M059J (cell line): ENCODE measurements at places on chromosomes 6 and 20.

DNA sequence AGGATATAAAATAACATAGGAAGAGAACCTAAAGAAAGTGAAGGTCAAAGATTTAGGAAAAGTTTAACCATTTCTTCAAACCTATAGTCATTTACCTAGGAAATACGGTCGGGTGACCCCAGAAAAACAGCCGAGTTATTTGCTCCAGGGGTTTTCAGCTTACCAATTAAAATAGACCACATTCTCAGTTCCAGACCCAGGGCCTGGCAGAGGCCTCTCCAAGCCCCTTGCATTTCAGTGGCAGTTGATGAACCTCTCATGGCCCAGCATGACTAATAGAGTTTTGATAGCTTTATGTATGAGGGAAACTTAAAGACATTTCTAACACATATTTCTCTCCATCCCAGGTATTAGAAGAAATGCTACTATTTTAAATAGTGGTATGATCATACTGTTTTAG lies 113.5 kb downstream of the OGFRL1 start:
- DNase-seq = peak; percentile 61

DNA sequence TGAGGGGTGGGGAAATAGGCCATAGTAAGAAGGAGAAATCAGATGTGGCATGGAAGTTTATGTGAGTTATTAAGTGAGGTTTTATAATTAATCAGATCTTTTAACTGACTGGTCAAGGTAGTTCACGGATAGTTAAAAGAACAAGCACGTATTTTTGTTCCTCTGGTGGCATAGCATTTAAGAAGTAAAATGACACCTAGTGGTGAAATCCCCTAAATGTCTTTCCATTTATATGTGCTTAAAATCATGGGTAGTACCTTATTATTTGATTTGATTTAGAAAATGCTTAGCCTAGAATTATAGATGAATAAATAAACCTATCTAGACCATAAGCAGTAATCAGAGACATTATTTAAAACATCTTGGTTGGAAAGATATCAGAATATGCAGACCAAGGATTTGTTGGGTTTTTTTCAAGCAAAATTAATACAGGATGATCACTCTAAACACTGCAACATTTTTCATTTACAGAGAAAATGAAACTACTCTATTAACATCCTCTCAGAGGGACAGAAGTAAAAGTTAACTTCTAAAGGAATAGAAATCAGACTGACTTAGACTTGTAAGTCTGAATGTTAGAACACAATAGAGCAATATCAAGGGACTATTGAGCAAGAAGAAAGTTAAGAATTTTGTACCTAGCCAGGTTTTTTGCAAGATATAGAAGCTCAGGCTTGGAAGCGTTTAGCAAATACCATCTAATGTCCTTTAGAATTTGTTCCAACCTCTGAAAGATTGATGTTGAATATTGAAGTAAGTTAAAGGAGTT lies 81.1 kb downstream of the STXBP5 start:
- DNase-seq = peak; percentile 49

DNA sequence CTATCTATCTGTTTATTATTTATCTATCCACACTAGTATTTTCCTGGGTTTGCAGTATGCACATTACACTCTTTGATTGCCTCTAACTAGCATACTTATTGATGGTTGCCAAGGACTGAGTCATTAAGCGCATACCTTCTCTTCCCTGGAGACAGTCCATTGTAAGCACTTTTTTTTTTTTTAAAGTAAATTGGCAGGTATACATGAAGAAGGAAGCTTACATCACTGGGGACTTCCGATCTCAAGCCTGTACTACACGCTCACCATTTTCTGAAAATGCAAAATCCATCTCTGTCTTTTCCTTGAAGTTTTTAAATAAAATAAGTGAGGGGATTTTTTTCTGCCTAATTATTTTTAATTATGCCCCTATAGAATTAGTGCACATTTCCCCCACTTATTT lies 63.5 kb downstream of the HMGN3 start:
- peak; percentile 37 for DNase-seq

DNA sequence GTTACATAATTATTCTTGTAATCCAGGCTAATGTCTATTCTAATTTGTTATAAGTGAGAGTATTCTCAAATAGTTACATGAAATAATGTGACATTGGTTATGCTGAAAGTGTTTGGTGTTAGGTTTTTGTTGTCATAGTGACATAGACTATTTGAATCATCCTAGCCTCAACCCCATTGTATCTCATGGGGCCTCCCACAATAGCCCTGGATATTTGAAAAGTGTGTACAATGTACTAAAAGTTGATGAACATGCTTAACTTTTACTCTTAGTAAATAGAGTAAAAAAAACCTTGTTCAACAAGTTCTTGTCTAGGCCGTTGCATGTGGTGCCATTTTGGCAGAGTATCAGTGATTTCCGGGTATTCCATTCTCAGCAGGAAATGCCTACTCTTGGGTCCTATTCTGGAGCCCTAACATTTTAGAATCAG lies 83.0 kb downstream of the RTN4IP1 start:
- DNase-seq = peak; percentile 82

GRCh38 chr6:25899123-25899522 lies 25.1 kb upstream of the SLC17A3 start:
- no peak for DNase-seq

GRCh38 chr6:137496909-137497720 lies 2.9 kb upstream of the OLIG3 start:
- no peak for DNase-seq

DNA sequence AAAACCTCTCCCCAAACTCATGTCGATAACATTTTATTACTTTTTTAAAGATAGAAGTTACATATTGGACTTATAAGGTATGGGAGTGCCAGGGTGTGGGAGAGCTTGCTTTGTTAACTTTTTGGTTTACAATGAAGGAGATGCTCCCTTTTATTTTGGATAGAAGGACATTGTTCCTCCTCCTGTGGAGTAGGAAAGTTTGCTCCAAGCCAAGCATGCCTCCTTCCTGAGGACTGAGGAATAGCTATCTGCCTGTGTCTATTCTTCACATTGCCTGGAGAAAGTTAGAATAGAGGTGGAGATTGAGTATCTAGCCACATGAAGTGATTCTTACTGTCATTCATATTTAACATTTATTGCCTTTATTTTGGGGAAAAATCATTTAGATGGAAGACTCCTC lies 71.9 kb downstream of the EYA4 start:
- no peak for DNase-seq

- peak; percentile 26 for DNase-seq
Observed at GRCh38 chr6:29925727-29926412, 16.5 kb upstream of the HLA-A start.

GRCh38 chr6:56507517-56507916 lies 135.2 kb downstream of the DST start:
- no peak for DNase-seq

- DNase-seq = peak; percentile 64
Observed at GRCh38 chr20:22385602-22386305, 198.6 kb downstream of the FOXA2 start.

GRCh38 chr6:147534116-147534860 lies 25.8 kb downstream of the SAMD5 start:
- DNase-seq = no peak

DNA sequence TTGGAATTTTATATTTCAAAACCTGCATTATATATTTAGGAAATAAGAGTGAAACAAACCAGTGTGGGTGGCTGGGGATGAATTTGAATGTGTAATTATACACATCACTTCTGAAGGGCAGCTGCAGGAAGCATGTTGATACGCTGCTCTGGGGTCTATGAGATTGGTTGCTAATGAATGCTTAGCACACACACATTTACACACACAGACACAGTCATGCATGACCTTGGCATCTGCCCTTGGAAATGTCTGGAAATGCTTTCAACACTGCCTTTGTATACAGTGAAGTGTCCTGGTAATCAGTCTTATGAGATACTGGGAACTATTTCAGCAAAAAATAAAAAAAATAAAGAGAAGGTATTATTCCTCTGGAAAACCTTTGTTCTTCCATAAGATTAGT lies 83.4 kb downstream of the ELOVL4 start:
- no peak for DNase-seq

GRCh38 chr20:36670665-36671357 lies 24.8 kb upstream of the SLA2 start:
- no peak for DNase-seq

DNA sequence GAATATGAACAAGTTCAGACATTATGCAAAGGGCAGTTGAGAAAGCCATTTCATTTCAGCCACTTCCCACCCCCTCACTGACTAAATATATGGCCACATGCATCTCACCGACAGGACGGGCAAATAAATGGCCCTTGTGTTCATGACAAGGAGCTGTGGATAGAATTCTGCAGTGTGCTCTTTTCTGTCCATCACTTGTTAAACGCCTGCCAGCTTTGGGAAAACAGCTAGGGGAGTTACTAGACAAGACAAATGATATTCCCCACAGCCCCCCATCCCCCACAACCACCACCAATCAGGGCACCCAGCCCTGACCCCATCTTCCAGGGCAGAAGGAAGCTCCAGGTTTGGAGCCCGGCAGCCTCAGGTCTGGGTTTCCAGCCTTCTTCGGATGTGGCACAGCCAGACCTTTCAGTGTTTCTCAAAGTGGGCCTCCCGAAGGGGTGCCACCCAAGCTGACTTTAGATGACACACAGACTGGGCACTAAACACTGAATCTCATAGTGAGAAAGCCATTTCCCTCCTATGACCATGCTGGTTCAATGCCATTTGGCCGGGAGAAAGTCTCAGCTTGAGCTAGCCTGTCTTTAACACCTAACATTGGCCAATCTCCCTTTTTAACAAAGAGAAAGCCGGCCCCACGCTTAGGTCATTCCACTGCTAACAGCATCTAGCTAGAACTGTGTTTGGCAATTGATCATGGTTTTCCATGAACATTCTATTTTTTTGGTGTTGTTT lies 4.0 kb upstream of the RIPOR3 start:
- peak; percentile 21 for DNase-seq

DNA sequence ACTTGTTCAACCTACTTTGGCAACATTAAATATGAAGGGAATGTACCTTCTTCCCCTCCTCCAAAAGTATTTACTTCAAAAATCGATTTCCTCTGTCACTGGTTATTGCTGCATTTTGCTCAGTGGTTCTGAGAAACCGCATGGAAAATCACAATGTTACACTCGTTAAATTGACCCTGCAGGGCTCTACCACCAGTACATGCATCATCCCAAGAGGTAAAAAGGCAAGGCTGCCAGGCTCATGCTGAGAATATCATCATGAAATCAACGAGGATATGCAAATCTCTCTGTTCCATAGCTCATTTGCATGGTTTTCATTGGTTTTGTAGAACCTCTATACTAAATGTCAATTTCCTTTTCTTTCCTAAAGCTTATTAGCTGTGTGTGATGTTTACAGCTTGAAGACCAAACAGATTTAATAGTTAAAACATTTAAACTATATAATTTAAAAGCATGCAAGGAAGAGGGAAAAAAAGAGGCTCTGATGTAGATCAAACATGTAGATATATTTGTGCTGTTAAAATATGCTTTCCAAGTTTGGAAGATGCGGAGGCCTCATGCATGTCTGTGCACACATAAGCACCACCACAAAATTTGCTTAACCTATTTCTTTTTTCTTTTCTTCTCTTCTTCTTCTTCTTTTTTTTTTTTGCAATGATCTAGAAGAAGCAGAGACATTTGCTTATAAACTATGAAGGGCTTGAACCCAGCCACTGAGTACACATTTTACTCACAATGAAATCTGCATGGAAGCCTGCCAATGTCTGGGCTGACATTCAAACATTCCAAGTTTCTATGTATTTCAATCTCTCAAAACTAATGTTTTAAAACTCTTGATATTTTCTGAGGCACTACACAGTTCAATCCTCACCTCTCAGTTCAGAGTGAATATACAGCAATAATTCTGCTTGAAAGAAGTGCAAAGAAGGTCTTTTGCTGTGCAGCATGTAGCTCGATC lies 194.0 kb downstream of the GMPR start:
- DNase-seq = peak; percentile 26

DNA sequence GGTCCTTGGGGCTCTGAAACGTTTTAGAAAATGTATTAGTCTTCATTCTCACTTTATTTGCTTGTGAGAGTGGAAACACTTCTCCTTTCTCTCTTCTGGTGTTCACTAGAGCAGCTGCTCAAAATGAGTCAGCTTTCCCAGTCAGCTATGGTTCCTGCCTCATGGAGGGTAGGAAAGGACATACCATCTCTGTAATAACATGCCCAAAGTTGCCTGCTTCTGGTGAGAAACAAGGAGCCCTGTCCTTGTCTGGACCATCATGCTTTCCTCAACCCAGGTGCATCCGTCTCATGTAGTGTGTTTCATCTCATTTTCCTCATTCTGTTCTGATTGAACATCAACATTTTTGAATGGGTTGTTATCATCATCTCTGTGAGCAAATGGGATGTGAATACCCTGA lies 17.1 kb upstream of the TINAG start:
- peak; percentile 87 for DNase-seq

DNA sequence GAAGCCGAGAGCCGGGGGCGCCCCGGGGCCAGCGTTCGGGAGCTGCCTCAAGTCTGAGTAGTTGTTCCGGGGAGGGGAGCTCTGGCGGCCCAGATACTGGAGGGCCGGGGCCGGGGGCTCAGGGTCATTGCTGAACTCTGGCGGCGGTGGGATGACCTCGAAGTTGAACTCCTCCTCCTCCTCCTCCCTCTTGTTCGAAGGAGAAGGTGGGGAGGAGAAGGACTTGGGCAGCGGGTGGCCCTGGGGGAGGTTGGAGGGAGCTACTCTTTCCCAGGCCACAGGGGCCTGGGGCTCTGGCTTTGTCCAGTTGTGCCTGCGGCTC lies 37.7 kb downstream of the C6orf132 start:
- DNase-seq = no peak

DNA sequence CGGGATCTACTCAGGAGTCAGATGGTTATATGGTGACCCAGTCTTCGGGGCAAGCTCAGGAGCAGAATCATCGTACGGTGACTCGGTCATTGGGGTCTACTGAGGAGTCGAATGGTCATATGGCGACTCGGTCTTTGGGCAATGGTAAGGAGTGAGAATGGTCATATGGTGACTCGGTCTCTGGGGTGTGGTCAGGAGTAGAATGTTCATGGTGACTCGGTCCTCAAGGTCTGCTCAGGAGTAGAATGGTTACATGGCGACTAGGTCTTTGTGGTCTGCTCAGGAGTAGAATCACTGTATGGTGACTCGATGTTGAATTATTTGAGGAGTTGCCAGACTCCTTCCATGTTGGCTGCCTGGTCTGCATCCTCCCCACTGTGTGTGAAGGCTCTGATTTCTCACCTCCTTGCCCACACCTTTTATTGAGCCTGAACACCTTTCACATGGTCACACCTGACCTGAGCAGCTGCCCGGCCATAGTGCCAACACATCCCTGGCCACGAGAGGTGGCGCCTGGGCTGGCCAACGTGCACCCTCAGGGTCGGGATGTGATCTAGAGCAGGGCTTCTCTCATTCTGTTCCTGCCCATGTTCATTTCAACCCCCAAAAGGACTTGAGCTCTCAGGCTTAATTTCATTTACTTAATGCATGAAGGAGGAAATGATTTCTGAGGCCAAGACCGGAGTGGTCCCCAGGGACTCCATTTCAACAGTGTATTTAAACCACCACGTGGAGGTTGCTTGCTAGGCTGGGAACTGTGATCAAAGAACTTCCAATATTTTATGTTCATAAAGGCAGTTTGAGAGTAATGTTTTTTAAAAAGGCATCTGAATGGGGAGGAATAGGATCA lies 119.5 kb downstream of the PHACTR3 start:
- DNase-seq = no peak

GRCh38 chr6:142412241-142412640 lies 110.4 kb downstream of the ADGRG6 start:
- no peak for DNase-seq
